Fibroblast of skin of right biceps (primary cell): ENCODE measurements at places on chromosomes 1 and 21.

GRCh38 chr1:91792489-91793071 lies 93.4 kb downstream of the TGFBR3 start:
- DNase-seq, result no peak

DNA sequence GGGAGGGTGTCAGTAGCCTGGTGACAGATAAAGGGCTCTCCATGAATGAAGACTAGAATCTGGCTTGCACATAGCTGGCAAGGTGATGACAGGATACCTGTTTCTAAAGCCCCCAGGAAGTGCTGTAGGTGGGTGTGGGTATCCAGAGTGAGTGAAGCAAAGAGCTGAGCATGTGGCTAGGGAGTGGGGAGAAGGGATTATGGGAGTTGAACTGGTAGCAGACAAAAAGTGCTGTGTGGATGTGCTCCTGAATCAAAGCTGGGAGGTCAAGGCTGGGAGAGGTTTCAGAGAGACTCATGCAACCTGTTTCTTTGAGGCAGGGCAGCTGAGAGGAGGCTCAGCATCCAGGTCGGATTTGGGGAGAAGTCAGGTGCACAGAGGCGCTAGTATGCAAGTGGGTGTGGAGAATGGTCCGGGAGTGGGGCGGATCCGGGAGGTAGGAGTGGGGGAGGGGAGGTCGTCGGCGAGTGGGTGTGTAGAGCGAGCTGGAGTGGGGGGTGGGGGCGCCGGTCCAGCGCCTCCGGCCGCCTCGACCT lies 600 bp downstream of the ASTN1 start:
- no peak for DNase-seq

DNA sequence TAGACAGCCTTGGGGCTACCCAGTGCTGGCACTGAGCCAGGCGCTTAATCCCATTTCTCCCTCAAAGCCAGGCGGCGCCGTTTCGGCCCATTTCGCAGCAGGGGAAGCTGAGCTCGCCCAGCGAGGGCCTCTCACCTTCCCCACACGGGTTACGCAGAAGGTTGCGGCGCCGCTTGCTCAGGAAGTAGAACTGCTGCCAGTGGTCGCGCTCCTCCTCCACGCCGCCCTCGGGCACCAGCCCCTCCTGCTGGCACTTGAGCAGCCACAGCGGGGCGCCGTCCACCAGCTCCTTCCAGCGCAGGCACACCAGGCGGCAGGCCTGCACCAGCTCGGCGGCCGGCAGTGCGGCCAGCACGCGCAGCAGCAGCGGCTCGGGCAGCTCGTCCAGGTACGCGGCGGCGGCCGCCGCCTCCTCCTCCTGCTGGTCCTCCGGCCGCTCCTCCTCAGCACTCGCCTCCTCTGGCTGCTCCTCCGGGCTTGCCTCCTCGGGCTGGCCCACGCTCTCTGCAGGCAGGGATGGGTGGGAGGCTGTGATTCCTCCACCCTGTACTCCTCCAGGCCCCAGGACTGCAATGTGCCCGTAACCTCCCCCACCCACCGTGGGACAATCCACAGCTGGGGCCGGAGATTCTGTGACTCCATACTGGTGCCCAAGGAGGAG lies 3.8 kb downstream of the FBXO2 start:
- peak; percentile 55 for DNase-seq

GRCh38 chr1:1437033-1437903 lies 1.8 kb downstream of the VWA1 start:
- no peak for DNase-seq

DNA sequence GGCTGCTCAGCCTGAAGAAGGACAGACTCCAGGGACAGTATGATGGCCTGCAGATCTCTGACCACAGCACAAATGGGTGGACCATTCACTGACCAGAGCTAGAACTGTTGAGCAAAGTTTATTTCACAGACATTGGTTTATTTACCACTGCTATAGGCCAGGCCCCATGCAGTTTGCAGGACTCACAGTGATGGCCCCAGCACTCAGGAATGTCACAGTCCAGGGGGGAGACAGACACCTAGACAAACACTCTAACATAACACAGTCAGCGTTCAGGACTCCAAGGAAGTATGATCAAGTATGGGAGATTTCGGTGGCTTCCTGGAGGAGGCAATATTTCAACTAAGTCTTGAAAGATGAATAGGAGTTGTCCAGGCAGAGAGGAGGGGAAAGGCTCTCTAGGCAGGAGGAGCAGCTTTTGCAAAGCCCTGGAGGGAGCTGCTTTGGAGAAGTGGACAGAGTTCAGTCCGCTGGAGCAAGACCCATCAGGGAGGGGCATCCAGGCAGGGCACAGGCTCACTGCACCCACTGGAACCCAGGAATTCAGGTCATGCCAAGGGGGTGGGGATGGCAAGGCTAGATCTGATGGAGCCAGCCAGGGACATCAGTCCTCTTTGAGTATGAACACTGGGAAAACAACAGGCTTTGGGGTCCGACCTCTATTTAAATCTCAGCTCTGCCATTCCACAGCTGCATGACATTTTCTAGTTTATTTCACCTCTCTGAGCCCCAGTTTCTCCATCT lies 454.3 kb downstream of the MATN1 start:
- DNase-seq, result no peak

GRCh38 chr21:45558044-45558721 lies 15.9 kb upstream of the SLC19A1 start:
- DNase-seq, result no peak

- no peak for DNase-seq
These were observed 23.9 kb upstream of the RXRG start for GRCh38 chr1:165468726-165469249.

DNA sequence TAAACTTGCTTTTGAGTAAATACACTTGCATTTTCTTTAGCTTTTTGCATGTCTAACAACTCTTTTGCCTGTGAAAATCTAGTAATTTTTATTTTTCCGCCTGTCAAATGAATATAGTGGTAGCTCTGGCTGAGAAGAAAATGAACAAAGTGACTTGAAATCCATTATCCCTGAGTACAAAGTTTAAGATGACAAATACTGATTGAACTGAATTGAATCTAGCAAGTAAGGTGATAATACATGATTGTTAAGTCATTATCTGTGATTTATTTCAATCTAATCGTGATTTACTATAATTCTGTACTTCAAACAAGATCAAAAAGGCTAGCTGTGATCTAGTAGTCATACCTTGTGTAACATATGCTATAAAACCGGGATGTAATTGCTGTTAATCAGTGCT lies 42.8 kb downstream of the CHRM3 start:
- no peak for DNase-seq

DNA sequence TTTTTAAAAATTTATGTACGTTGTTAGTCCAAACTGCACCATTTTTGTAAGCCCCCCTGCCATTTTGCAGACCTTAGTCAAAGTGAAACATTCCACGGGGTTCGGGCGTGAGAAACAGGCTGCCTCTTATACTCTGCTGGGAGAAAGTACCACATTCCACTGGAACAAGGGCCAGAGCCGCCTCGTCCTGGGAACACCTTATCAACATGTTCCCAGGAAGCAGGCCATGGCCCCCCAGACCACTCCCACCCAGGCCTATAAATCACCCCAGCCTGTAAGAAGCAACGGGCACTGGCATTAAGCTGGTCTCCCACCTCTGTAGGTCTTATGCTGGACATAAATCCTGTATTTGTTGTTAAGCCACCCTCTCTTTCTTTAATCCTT lies 854 bp upstream of the ZRANB2 start:
- DNase-seq, result no peak

- peak; percentile 13 for DNase-seq
These were observed 2.4 kb downstream of the SLC41A1 start for GRCh38 chr1:205810448-205811157.

- no peak for DNase-seq
These were observed 67.0 kb upstream of the SSX2IP start for GRCh38 chr1:84757301-84757700.

DNA sequence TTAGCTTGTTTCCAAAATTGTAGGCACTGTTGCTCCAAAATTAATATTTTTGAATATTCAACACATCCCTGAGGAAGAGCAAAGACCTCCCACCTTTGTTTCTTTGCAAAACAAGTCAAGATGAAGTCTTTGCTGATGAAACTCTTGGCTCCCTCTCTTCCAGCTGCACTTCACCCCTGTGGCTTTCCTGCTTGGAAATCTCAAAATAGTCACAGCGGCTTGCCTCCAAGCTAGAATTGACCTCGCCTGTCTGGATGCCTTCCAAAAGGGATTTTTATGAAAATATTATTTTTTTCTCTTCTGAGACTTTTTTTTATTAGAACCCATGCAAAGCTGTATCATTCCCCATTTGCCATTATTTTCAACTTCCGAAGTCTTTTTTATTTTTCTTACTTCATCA lies 71.1 kb upstream of the MROH9 start:
- peak; percentile 51 for DNase-seq

GRCh38 chr1:30656171-30656940 lies 67.0 kb downstream of the MATN1 start:
- DNase-seq, result no peak

DNA sequence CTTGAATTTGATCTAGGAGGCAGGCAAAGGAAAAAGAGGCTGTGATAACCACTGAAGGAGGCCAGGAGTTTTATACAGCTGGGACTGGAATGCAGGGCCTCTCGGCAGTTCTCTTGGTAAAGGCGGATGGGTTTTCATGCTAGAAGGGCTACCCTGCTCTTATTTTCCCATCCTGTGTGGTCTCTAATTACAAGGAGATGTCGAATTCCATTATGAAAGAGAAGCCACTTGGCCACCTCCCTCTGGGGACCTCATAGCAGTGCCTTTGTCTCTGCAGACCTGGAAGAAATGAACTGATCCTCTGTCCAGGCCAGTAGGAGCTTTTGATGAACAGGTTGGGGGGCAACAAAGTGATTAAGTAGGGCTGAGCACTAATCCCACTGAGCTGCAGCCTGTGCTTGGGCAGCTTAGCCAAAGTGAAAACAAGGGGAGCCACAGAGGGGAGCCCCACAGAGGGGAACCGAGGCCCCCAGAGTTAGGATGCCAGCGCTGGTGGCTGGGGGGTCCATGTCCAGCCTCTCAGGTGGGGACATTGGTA lies 42.2 kb upstream of the BCAR3 start:
- DNase-seq, result no peak

DNA sequence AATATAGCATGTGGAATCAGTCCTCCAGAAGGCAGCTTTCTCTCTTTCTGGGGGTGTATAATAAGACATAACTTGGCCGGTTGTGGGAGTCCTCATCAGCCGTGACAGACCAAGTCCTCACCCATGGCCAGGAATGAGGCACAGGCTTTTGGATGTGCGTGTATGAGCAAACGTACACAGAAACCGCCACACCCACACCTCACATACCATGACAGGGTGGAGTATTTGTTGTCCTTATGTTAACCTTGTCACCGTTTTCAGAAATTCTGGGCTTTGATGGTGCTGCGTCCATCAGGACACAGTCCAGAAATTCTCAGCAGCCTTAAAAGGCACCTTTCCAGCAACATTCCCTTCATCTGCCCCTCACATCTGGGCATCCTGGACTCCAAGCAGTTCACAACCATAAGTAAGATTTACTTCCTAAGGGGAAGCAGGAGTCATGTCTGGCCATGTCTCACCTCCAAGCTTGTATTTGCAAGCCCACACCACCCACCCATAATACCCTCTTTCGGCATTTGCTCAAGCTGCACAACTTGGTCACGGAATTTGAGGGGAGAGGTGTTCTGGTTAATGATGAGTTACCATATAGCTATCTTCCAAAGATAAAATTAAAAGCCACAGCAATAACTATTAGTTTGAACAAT lies 12.4 kb downstream of the C1orf116 start:
- DNase-seq, result no peak

DNA sequence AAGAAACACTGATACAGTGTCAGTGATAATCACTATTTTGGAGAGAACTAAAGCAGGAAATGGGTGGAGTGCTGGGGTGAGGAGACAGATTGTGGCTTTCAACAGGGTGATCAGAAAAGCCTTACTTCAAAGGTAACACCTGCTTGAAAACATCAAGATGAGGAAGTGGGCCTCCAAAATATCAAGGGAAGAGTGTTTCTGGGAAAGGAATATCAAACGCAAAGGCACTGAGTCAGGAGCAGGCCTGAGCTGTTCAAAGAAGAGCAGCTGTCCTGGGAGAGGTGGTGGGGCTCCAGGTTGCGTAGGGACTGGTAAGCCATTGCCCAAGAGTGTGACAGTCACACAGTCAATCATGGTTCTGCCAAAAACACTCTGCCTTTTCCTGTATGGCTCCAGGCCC lies 47.1 kb upstream of the ATP1A1 start:
- DNase-seq, result no peak

- DNase-seq, result no peak
These were observed 72.3 kb downstream of the EVA1C start for GRCh38 chr21:32484706-32485380.

GRCh38 chr1:76425201-76426145 lies 350.9 kb downstream of the ST6GALNAC3 start:
- DNase-seq, result peak; percentile 93

DNA sequence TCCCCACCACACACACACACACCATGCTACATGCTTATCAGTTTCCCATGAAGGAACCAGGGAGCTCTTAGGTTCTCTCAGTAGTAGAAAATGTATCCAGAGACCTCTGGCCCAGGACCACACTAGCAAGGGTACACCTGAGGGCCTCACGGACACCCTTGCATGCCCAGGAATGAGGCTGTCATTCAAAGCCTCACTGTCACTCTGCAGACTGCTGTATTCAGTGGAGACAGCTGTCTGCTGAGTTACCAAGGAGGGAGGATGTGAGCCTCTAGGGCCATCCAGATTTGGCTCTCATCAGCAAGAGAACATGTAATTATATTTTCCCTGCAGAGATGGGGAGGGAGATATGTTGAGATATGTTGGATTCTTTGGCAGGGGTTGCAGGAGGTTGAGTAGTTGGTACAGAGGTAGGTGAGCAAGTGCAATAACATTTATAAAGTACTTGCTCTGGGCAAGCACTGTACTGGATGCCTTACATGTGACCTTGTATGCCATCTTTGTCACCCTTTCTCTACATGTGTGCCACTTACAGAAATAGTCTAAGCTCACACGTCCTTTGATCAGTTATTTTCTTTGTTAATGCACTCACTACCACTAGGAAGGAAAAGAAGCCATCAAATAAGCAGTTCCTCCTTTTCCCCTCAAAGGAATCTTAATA lies 250.6 kb downstream of the ZP4 start:
- DNase-seq, result no peak

- DNase-seq, result no peak
These were observed 71.4 kb downstream of the MRPL37 start for GRCh38 chr1:54271341-54271740.

GRCh38 chr1:219533280-219533679 lies 79.6 kb downstream of the ZC3H11B start:
- DNase-seq, result peak; percentile 72

- DNase-seq, result peak; percentile 89
These were observed 132.1 kb upstream of the PRMT6 start for GRCh38 chr1:106924360-106924759.

GRCh38 chr1:205477759-205478247 lies 22.0 kb upstream of the BLACAT1 start:
- peak; percentile 42 for DNase-seq

DNA sequence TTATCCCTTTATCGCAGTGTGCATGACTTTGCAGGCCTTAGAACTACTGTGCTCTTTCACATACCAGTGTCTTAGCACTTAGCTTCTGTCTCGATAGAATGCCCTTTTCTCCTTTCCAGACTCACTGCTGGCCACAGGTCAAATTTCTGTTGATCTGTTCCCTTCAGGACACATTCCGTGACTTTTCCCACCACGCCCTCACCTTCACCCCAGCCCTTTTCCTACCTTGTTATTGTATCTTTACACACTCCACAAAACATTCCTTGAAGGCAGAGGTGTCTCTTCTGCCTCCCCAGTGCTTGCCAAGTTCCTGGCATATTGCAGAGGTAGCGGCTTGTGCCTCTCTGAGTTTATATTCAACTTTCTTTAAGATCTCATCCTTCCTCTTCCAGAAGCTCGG lies 3.7 kb upstream of the IGSF9 start:
- DNase-seq, result no peak

GRCh38 chr1:29227511-29227910 lies 3.2 kb downstream of the MECR start:
- no peak for DNase-seq

- DNase-seq, result peak; percentile 17
These were observed 8.5 kb downstream of the SERINC2 start for GRCh38 chr1:31421371-31422040.
